SIG-M5 (cell line): ENCODE measurements at places on chromosomes 7 and 10.

DNA sequence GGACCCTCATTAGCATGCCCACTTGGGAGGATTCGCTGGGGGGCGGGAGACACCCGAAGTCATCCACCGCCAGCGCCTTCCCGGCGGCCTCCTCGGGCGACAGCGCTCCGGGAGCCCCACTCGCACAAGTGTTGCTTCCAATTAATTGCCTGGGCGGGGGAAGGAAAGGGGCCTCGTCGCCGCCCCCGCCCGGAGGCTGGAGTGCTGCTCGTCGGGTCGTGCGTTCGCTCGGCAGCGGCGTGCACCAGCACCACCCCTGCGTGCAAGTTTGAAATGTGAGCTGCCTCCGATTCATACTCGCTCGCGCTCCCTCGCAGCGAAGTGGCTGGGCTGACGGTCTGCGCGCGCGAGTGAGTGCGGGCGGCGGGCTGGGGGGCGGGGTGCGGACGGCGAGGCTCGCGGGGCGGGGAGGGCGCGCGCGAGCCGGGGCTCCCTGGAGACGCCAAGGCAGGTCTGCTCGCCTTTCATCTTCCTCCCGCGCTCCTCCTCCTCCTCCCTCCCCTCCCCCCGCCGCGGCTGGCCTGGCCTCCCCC lies 104.6 kb upstream of the PPIF start:
- DNase-seq: no peak

GRCh38 chr10:24223341-24223740 lies 14.4 kb downstream of the KIAA1217 start:
- no peak for DNase-seq

GRCh38 chr10:114825513-114826253 lies 4.1 kb downstream of the FHIP2A start:
- DNase-seq: no peak

GRCh38 chr10:21099291-21100062 lies 202.4 kb upstream of the NEBL start:
- no peak for DNase-seq

DNA sequence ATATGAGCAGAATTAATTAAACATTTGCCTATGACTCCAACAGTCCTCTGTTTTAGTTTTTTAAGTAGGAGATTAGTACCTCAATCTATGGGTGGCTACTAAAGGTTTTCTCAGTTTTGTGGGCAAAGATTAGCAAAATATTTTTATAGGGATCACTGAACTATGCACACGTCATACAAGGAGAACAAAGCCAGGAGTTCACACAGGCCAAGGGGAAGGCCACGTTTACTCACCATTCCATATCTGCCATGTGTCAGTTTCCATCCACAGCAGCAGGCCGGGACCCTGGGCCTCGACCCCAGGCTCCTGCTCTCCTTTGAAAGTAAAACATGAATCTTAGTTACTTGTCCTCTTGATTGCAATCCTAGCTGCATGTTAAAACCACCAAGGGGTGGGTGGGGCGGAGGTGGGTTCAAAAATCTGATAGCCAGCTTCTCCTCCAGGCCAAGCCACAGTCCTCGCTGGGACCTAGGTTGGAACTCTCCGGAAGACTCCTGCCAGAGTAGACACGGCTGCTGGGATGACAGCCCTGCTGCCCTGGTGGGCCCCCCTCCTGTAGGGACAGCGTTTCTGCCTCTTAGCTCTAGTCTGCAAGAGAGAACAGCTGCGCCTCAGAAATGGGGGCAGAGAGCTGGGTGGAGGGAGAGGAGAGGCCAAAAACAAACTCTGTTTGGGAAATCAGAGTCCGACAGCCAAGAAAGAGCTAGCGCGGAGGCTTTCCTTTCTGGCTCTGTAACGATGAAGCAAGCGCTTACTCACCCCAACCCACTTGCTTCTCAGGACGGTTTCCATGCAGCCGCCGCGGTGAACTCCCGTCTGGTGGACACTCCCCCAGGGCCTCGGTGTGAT lies 35.6 kb downstream of the PITRM1 start:
- DNase-seq: no peak

GRCh38 chr10:132929953-132930548 lies 12.3 kb downstream of the CFAP46 start:
- no peak for DNase-seq

- no peak for DNase-seq
Measured at GRCh38 chr10:132722394-132723329, 63.3 kb downstream of the NKX6-2 start.

DNA sequence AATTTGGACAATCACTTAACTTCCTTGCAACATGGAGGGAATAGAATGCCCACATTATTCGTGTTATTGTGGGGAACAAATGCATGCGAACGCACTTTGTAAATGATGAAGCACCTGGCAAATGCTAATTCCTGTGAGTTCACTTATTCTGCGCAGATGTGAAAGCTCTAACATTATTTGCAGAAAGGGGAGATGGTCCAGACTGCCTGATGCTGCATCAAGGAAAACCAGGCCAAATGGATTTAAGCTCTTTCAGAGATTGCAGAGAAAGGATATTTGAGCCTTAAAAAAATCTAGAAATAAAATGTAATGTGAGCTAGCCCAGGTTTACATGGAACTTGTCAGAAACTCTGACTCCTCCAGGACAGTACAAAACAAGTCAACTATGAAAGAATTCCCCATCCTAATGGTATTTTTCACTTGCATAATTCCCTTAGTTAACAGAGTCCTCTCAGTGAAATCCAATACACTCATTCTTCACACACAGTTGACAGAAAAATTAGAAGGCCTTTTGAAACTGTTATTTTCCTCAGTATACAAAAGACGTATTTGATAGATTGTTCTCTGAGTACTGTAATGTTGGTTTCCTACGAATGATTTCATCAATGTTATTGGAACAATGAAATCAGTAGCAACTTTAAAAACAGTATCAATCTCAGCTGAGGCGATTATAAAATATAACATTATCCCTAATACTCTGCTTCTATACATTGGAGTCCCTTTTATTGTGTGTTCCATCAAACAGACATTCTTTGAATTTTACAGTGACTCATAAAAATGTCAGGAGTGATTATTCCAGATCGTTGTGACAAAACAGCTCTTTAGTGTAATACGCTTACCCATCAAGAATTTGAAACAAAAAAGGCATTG lies 136.3 kb upstream of the ANK3 start:
- DNase-seq: no peak
